ENCODE measurements at places on chromosomes 1 and 21. TPM values are rescaled to one million over a fixed set of nuclear protein-coding genes. Genes with fewer than 3 reads are reported as not detected.

DNA sequence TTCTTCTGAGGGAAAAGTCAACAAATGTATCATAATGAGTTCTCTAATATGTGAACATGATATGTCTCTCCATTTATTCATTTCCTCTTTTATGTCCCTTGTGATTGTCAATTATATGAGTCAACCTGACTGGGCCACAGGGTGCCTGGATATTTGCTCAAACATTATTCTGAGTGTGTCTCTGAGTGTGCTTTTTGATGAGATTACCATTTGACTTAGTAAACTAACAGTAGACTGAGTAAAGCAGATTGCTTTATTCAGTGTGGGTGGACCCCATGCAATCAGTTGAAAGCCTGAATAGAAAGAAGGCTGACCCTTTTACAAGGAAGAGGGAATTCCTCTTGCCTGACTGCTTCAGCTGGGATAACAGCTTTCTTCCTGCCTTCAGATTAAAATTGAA is 142.6 kb downstream of the SLC35F3 start:
- no peak for DNase-seq

GRCh38 chr1:212359794-212360479 is 54.7 kb downstream of the PACC1 start:
- no peak for DNase-seq

GRCh38 chr1:232186931-232187330 is 443.0 kb downstream of the SIPA1L2 start:
- no peak for DNase-seq

GRCh38 chr1:158056498-158056897 is 63.1 kb downstream of the KIRREL1 start:
- no peak for DNase-seq

DNA sequence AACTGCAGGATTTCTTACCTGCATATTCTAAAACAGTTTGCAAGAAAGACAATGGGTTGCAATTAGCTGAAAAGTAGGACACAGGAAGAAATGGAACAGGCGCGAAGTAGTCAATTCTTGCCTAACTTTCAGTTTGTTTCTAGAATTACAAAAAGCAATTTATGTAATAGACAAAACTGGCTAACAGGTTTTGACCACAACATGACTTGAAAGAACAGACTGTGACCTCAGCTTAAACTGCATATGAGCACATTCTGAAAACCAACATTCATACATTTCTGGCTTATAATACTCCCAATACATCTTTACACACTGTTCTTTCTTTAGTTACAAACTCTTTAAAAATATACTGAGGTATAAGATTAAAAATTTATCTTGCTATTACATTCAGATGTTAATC is 405.9 kb upstream of the B3GALT2 start:
- no peak for DNase-seq

DNA sequence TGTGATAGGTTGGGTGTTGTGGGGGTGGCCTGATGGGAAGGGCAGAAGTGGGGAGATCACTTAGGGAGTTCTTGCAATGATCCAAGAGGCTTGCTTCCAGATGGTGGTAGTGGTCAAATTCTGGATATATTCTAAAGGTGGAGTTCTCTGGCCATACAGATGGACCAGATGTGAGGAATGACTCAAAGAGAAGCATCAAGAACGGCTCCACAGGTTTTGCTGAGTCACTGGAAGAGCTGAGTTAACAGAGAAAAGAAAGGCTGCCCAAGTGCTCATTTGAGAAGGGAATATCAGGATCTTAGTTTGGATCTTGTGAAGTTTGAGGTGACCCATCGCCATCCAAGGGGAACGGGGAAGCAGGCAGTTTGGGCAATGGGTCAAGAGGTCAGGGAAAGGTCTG is 192.9 kb upstream of the GALNT2 start:
- DNase-seq, result no peak

- DNase-seq, result no peak
These were observed 34.6 kb downstream of the TMEM51 start for GRCh38 chr1:15188130-15188524.

GRCh38 chr1:106768501-106768900 is 288.0 kb upstream of the PRMT6 start:
- no peak for DNase-seq

Gene HES3
- not detected for total RNA-seq

GRCh38 chr21:33332143-33332542 is 7.4 kb downstream of the IFNAR1 start:
- no peak for DNase-seq

Gene GPX7
- total RNA-seq, result 6.6 TPM

DNA sequence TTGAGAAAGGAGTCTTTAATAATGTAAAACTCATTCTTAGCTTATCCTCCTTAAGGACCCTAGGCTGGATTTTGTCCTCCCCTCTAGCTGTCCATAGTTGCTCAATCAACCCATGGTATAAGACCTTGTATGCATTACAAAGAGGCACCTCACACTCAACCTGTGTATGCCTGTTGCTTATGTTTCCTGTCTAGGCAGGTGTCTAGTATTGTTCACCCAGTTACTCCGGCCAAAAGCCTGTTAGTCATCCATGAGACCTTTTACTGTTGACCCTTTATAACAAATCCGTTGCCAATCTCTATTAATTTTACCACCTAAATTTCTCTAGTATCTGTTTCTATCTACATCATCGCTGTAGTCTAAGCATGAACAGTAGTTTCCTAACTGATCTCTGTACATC is 3.7 kb downstream of the LYPLAL1 start:
- DNase-seq, result no peak

DNA sequence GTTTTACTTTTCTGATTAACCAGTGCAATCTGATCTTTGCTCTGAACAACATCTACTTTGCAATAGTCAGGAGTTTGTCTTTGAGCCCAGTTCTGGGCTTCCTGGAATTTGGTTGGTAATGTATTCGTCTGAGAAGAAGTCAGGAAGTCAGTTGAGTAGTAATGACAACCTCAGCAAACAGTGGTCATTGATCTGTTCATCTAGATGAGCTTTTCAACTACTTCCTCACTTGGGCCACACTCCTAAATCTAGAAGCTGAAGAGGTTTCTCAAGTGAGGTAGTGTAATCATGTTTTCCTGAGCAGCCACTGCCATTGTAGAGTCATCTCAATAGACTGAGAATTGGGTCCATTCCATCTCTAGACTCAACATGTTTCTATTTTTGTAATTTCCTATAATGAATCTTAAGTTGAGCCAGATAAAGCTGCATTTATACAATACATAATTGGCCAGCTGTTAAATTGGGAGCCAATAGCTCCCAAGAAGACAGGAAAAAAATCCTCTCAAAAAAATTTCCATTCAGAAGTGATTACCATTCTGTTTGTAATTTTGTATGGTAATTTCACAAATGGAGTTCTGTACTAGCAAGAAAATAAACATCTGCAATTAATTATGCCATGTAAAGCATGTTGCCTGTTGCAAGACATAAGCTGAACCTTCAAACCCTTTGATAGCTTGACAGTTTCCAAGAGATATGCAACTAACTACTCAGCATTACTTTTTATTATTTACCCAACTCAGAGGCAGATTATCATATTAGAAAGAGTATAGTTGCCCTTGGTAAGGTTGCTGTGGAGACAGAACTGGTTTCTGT is 49.6 kb downstream of the WDR64 start:
- DNase-seq, result no peak

DNA sequence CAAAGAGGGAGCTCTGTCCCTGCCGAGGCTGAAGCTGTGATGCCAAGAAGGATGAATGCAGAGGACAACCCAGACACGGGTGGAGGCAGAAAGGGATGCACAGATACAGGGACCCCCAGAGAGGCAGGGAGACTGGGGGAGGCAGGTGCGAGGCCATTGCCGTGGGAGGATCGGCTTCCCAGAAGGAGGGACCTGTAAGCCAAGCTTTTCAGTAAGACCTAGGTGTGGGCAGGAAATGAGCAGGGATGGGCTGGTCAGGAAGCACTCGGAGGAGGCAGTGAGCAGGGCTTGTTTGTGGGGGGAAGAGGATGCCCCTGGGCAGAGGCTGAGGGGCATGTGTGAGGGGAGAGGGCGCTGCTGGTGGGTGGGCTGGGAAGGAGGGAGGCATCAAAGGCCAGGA is 67.7 kb upstream of the WNT4 start:
- DNase-seq, result no peak

GRCh38 chr1:31926853-31927660 is 11.1 kb downstream of the PTP4A2 start:
- DNase-seq, result no peak

Gene CELA2B
- total RNA-seq, result not detected

DNA sequence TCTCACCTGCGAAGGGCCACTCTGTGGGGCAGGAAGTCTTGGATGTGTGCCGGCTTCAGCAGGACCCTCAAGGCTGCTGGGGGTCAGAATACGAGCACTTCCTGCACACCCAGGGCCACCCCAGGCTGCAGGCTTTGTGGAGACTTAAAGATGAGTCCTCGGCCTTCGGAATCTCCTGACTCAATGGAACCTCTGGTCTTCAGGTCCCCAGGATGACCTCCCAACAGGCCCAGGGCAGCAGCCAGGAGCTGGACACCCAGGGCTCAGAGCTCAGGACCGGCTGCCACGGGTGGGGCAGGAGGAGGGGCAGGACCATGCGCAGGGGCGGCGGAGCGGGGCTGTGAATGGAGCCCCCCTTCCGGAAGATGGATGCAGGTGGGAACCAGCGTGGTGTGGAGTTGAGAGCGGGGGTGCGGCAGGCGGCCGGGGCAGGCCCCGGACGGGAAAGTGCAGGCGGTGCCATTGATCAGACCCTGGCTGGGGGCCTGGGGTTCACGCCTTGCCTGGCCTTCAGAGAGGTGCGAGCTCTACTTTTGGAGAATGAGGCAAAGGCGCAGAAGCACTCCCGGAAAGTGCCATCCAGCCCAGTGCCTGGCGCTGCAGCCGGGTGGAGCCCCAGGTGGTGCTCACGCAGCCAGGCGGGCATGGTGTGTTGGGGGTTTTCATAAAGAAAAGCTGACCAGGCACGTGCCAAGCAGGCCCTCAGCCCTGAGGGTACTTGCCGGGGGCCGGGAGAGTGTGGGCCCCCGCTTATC is 10.4 kb downstream of the COL18A1 start:
- peak; percentile 55 for DNase-seq

DNA sequence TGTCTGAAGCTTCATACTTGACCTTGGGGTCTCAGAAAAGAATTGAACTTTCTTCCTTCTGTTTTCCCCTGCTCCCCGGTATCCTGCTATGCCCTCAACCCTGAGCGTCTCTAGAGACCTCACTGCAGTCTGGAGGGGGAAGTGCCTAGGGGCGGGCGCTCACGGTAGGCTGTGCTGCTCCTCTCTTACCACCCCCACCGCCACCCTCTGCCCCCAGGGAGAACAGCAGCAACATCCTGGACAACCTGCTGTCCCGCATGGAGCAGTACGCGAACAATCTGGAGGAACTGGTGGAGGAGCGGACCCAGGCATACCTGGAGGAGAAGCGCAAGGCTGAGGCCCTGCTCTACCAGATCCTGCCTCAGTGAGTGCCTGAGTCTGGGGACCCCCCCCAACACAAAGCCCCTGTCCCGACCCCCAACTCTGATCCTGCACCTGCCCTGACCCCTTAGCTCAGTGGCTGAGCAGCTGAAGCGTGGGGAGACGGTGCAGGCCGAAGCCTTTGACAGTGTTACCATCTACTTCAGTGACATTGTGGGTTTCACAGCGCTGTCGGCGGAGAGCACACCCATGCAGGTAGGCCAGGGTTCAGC is 10.3 kb downstream of the NPR1 start:
- DNase-seq, result no peak

GRCh38 chr1:67489643-67490042 is 59.4 kb upstream of the SERBP1 start:
- DNase-seq, result no peak

Gene LIPI
- not detected for total RNA-seq

GRCh38 chr1:198157847-198158725 is 1.3 kb downstream of the NEK7 start:
- no peak for DNase-seq

All from heart left ventricle (tissue), 16 donors.